Subcutaneous adipose tissue (tissue), 4 donors: ENCODE measurements at places on chromosomes 2 and 18. TPM values are rescaled to one million over a fixed set of nuclear protein-coding genes. Genes with fewer than 3 reads are reported as not detected.

CDKL4 gene
- total RNA-seq = 0.85 TPM

CCDC148 gene
- total RNA-seq = 1.7 TPM

C2orf66 gene
- not detected for total RNA-seq

IL1B gene
- total RNA-seq = not detected

CSRNP3 gene
- total RNA-seq = 1.1 TPM

WDR7 gene
- total RNA-seq = 46.1 TPM

CYP27C1 gene
- total RNA-seq = 0.51 TPM

ACADL gene
- total RNA-seq = 21.3 TPM

LRRTM4 gene
- 0.22 TPM for total RNA-seq

POTEJ gene
- total RNA-seq = not detected

FER1L5 gene
- total RNA-seq = not detected

CRIM1 gene
- total RNA-seq = 241 TPM

AQP12A gene
- total RNA-seq = not detected

MSTN gene
- total RNA-seq = 1.3 TPM

MRO gene
- total RNA-seq = 3.2 TPM

ITGB6 gene
- total RNA-seq = not detected

ATP8B1 gene
- total RNA-seq = 7.5 TPM

INHA gene
- 1.5 TPM for total RNA-seq

DYSF gene
- 13.8 TPM for total RNA-seq

AP1S3 gene
- 0.19 TPM for total RNA-seq

FKBP7 gene
- 8.8 TPM for total RNA-seq

IL36G gene
- not detected for total RNA-seq

LIMS4 gene
- 1.5 TPM for total RNA-seq

DYNAP gene
- total RNA-seq = not detected

ZNF638 gene
- total RNA-seq = 211 TPM

NOTO gene
- not detected for total RNA-seq

PDK1 gene
- 13.2 TPM for total RNA-seq

RALBP1 gene
- total RNA-seq = 73.1 TPM

DSEL gene
- total RNA-seq = 27.9 TPM

GPR75 gene
- total RNA-seq = 2.3 TPM

LOXL3 gene
- total RNA-seq = 5.2 TPM

CRACDL gene
- total RNA-seq = 1.4 TPM
